Osteocyte (in vitro differentiated cells): ENCODE measurements at places on chromosomes 6 and 20. TPM values are rescaled to one million over a fixed set of nuclear protein-coding genes. Genes with fewer than 3 reads are reported as not detected.

GRCh38 chr6:148595550-148595949, 151.3 kb upstream of the UST start:
- H3K36me3 ChIP-seq, result no peaks in the 10 kb centered on the region
- H3K4me1 ChIP-seq, result peaks cover 16% of the 10 kb centered on the region
- no peak overlapping the region for H3K27ac ChIP-seq
- H3K4me3 ChIP-seq, result no peak overlapping the region

- H3K4me1 ChIP-seq, result peaks cover 10% of the 10 kb centered on the region
- H3K36me3 ChIP-seq, result no peaks in the 10 kb centered on the region
- no peak for DNase-seq
- H3K27me3 ChIP-seq, result peaks cover 21% of the 10 kb centered on the region
- no peak overlapping the region for H3K4me3 ChIP-seq
These were observed 176.0 kb downstream of the MAFB start for GRCh38 chr20:40512994-40513393.

- no peaks in the 10 kb centered on the region for H3K36me3 ChIP-seq
- peak overlapping the region; percentile 7 for H3K4me3 ChIP-seq
- DNase-seq, result peak; percentile 91
- peaks cover 18% of the 10 kb centered on the region for H3K4me1 ChIP-seq
- H3K27me3 ChIP-seq, result no peaks in the 10 kb centered on the region
These were observed 11.5 kb upstream of the CDKN1A start for GRCh38 chr6:36666826-36667591.

Gene SPATS1
- not detected in 2 replicates for total RNA-seq

Gene C6orf89
- total RNA-seq, result 71.2 and 73.2 TPM in 2 replicates

- no peak for DNase-seq
- no peaks in the 10 kb centered on the region for H3K36me3 ChIP-seq
- H3K27me3 ChIP-seq, result no peaks in the 10 kb centered on the region
- peaks cover 3% of the 10 kb centered on the region for H3K4me1 ChIP-seq
- H3K27ac ChIP-seq, result no peak overlapping the region
These were observed 958.8 kb downstream of the TFAP2A start for GRCh38 chr6:9455864-9456658.

- H3K27me3 ChIP-seq, result peaks cover 5% of the 10 kb centered on the region
- no peak for DNase-seq
- H3K36me3 ChIP-seq, result no peaks in the 10 kb centered on the region
- no peak overlapping the region for H3K4me3 ChIP-seq
- H3K4me1 ChIP-seq, result no peaks in the 10 kb centered on the region
These were observed 13.1 kb downstream of the CD93 start for GRCh38 chr20:23072892-23073586.

Gene MOXD1
- total RNA-seq, result 8.0 and 8.2 TPM in 2 replicates

- no peaks in the 10 kb centered on the region for H3K36me3 ChIP-seq
- no peak overlapping the region for H3K27ac ChIP-seq
- DNase-seq, result peak; percentile 57
- no peaks in the 10 kb centered on the region for H3K4me1 ChIP-seq
- peaks cover 12% of the 10 kb centered on the region for H3K27me3 ChIP-seq
These were observed 33.5 kb upstream of the DLGAP4 start for GRCh38 chr20:36272547-36273220.
